ENCODE measurements at places on chromosomes 16 and 17.

DNA sequence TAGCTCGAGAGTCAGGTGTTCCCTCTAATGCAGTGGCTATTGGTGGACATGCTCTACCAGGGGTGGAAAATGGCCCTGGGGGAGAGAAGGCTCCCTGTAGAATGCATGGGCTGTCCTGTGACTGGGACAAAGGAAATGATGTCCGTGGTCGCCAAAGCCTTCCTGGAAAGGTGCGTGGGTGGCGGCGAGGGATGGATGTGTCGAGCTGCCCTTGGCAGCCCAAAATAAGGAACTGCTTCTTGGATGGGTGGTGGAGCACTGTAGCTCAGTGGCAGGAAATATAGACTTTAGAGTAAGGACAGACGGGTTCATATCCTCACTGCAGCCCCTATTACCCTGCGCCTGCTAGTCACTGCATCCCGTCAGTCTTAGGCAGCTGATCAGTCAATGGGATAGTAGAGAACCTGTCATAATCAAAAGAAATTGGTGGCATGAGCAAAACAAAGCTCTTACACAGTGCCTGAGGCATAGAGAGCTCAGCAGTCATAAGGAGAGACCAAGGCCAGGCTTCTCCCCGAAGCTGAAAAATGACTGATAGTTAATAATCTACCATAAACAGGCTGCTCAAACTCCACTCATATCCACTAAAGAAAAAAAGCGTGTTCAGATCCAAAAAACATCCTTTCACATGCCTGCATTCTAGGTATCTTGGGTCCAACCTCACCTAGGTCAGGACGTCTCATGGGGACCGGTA, 123.5 kb upstream of the PLCG2 start:
- H3K4me3 ChIP-seq, result no peak overlapping the region
- no peaks in the 10 kb centered on the region for H3K4me1 ChIP-seq
- H3K27ac ChIP-seq, result no peak overlapping the region
- H3K27me3 ChIP-seq, result no peaks in the 10 kb centered on the region
- no peak for DNase-seq

DNA sequence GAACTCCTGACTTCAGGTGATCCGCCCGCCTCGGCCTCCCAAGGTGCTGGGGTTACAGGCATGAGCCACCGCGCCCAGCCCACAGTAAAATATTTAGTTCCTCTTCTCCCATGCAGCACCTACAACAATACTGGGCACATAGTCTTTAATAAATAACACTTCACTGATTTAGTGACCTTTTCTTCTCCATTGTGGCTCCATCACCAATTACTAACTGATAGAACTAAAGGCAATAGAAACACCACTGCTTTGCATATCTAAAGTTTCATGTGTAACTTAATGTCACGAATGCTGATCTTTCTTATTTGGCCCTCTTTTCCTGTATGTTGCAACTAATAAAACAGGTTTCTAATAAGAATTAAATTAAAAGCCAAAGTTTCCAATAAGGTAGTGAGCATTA, 38.9 kb downstream of the TRIM37 start:
- H3K4me1 ChIP-seq, result no peaks in the 10 kb centered on the region
- no peaks in the 10 kb centered on the region for H3K27me3 ChIP-seq
- no peak overlapping the region for H3K4me3 ChIP-seq
- peaks cover 13% of the 10 kb centered on the region for H3K36me3 ChIP-seq
- H3K27ac ChIP-seq, result no peak overlapping the region

GRCh38 chr16:49782405-49782804, 73.5 kb downstream of the ZNF423 start:
- H3K4me3 ChIP-seq, result no peak overlapping the region
- H3K27ac ChIP-seq, result no peak overlapping the region

DNA sequence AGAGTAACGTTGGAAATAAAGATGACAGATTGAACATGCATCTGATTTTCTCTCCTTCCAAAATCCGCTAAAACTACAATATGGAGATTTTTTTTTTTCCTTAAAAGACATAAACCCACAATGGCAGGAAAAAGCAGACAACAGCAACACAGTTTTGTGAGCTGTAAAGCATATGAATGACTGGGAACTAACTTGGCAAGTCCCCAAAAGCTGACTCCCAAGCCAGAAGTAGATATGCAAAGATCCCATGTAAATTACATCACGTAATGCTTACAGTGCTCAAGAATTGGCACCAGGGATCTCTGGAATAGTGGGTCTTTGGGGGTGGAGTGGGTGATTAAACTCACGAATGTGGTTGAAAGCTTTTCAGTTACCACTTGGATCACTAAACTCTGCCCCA, 106.6 kb downstream of the ELAC2 start:
- H3K27ac ChIP-seq, result no peak overlapping the region
- no peaks in the 10 kb centered on the region for H3K4me1 ChIP-seq
- DNase-seq, result no peak
- no peaks in the 10 kb centered on the region for H3K36me3 ChIP-seq

DNA sequence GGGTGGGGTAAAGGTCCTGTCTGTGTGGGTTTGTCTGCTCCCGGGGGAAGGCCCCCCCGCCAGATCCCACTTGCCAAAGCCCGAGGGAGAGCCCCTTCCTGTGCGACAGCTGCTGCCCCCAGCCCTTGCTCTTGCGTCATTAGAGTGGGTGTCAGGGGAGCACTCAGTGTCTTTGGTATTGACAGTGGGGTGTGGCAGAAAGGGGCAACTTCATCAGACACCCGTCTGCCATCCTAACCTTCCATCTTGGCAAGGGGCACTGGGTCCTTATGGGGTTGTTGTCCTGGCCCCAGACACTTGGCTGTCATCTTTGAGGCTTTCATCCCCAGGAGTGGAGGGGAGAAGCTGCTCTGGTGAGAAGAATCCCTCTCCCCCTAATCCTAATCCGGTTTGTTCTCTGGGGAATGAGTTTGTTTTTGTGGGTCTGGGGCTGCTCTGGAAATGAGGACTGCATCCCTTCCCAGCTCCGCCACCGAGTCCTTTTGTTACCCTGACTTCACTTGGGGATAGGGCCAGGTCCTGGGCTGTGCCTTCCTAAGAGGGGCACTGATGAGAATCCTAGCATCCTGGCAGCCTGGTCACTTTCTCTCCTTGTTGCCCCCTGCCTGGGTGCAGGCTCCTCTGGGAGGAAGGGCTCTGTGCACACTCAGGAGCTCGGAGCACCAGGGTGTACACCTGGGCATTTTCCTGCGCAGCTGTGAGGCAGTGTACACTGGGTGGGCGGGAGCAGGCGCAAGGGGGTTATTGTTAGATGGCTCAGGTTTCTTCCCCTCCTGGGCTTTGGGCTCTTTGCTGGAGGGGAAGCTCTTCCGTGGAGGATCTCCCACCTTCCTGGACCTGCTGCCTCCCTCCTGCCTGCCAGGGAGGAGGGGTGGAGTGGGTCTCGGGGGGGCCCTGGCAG, 21.1 kb downstream of the GJD3 start:
- no peaks in the 10 kb centered on the region for H3K27me3 ChIP-seq
- H3K36me3 ChIP-seq, result peaks cover 13% of the 10 kb centered on the region
- peak overlapping the region; percentile 99 for H3K27ac ChIP-seq
- H3K4me3 ChIP-seq, result peak overlapping the region; percentile 85

DNA sequence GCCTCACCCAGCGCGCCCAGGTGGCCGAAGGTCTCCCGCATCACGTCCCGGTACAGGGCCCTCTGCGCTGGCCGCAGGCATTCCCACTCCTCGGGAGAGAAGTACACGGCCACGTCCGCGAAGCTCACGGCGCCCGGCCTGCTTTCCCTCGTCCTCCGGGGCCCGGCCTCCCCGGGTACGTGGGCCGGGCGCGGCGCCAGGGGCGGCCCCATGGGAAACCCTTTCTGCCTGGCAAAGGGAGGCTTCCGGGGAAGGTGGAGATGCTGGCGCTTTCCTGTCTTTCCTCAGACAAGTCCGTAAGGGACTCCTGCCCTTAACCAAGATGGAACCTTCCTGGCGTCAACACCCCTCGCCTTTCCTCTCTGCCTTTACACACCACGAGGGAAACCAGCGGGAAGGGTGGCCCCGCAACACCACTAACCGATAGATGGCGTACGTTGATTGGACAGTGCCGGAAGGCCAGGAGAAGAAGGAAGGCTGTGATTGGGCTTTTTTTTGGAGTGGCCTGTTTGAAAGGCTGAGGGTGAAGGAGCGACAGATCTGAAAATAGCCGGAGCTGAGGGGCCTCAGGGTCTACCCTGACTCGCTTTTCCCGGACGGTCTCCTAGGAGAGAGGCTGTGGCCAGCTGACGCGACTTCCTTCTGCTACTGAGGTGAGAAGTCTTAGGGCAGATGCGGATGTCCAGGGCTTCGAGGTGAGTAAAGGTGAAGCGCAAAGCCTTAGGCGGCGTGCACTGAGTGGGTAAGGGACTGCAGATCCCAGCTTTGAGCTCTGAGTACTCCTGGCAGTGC, at the start of gene ZNF785:
ZNF785 (minus strand) TSS at position 298 of the 792 bp plus-strand sequence; CDS start at position 212, 86 bp downstream.
- peaks cover 3% of the 10 kb centered on the region for H3K36me3 ChIP-seq
- H3K4me1 ChIP-seq, result peaks cover 12% of the 10 kb centered on the region
- H3K27me3 ChIP-seq, result no peaks in the 10 kb centered on the region
- peak within 1 kb of the TSS; percentile 86 for H3K27ac ChIP-seq
- peak within 1 kb of the TSS; percentile 94 for H3K4me3 ChIP-seq

DNA sequence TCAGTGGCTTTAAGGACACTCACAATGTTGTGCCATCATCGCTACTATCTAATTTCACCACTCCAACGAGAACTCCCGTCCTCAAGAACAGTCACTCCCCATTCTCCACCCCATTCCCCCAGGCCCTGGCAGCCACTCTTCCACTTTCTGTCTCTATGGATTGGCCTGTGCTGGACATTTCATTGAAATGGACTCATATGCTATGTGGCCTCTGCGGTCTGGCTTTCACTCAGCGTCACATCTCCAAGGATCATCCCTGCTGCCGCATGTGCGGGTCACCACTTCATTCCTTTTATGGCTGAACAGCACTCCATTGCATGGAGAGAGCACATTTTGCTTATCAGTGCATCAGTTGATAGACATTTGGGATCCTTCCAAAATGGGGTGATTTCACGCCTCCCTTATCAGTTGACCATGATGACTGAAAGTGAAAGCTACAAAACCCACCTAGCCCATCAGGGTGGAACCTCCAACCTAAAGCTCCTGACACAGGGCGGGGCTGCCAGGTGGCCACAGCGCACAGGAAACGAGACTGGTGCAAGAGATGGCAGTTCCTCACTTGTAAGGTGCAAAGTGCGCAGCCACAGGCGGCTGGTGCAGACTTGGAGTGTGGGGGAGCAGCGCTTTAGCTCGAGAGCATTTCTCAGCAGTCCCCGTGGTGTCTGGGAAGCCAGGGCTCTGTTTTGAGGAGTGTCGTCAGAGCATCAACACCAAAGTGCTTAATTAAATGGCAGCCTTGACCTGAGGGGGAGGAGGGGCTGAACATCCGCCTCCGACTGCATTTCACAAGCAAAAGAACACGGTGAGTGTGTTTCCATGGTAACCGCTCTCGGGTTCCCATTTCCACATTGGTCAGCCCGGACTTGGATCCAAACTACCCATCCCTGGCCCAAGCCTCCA, 23.8 kb downstream of the COTL1 start:
- peaks cover 14% of the 10 kb centered on the region for H3K36me3 ChIP-seq
- H3K4me3 ChIP-seq, result peak overlapping the region; percentile 74
- peak overlapping the region; percentile 95 for H3K27ac ChIP-seq
- H3K4me1 ChIP-seq, result peaks cover 58% of the 10 kb centered on the region
- no peaks in the 10 kb centered on the region for H3K27me3 ChIP-seq

DNA sequence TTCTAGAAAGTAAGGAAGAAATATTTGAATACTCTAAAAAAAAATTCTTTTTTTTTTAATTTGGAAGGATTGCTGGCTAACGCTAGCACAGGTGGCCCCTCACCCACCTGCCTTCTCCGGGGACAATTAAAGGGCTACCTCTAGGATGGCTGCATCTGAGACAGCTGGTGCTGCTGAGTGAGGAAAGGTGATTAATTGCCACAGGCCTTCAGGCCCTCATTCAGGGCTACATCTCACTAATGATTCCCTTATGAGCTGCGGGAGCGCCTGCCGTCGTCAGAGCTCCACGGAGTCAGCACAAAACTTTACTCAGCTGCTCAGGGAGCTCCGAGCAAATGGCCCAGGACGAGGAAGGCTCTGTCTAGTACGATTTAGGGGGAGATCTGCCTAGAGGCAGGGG, 27.0 kb upstream of the AKTIP start:
- H3K27me3 ChIP-seq, result no peaks in the 10 kb centered on the region
- H3K36me3 ChIP-seq, result no peaks in the 10 kb centered on the region
- no peak for DNase-seq
- no peak overlapping the region for H3K27ac ChIP-seq
